ENCODE measurements at places on chromosomes 3 and 15. TPM values are rescaled to one million over a fixed set of nuclear protein-coding genes. Genes with fewer than 3 reads are reported as not detected.
A peak's percentile ranks its signal among the peaks of the same experiment; 100 is the strongest.

Gene CFAP91
- not detected for total RNA-seq

Gene AGBL1
- not detected for total RNA-seq

Gene ROBO1
- total RNA-seq: 0.22 TPM

Gene TMA7
- total RNA-seq: 201 TPM

Gene LMAN1L
- not detected for total RNA-seq

DNA sequence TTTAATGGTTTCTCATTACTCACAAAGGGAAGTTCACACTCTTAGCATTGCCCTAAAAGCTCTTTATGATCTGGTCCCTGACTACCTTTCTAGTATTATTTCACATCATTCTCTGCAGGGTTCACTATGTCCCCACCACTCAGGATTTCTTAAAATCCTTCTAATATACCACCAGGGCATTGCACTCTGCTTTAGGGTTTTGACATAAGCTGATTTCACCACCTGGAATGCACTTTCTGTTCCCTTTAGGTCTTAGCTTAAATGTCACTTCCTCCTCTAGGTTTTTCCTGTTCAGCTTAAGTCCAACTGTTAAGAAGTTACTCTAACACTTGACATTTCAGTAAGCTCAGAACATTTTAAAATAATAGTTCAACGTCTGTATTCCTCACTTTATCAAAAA lies 81.7 kb downstream of the HCN4 start:
- H3K36me3 ChIP-seq: no peaks in the 10 kb centered on the region
- DNase-seq: no peak
- no peak overlapping the region for H3K4me3 ChIP-seq

GRCh38 chr15:48868023-48868422 lies 9.9 kb upstream of the EID1 start:
- no peaks in the 10 kb centered on the region for H3K27me3 ChIP-seq
- H3K27ac ChIP-seq: no peak overlapping the region
- no peak overlapping the region for H3K4me3 ChIP-seq
- no peaks in the 10 kb centered on the region for H3K36me3 ChIP-seq

DNA sequence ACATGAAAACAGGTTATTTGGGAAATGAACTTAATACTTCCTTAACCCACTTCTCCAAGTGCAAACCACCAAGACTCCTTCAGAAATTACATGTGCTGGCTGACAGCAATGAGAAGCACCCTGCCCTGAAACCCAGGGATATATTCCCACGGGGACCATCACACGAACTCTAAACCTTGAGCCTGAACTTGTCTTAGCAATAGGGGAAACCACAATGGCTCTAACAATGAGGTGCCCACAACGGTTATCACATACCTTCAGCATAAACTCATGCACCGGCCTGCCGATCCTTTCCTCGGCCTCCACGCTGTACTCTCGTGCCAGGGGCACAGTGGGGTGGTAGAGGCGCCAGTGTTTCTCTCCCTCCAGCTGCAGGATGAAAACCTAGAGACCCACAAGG lies 13.4 kb downstream of the RIOX2 start:
- H3K27me3 ChIP-seq: no peaks in the 10 kb centered on the region
- no peaks in the 10 kb centered on the region for H3K4me1 ChIP-seq
- peaks cover 51% of the 10 kb centered on the region for H3K36me3 ChIP-seq
- no peak overlapping the region for H3K27ac ChIP-seq

DNA sequence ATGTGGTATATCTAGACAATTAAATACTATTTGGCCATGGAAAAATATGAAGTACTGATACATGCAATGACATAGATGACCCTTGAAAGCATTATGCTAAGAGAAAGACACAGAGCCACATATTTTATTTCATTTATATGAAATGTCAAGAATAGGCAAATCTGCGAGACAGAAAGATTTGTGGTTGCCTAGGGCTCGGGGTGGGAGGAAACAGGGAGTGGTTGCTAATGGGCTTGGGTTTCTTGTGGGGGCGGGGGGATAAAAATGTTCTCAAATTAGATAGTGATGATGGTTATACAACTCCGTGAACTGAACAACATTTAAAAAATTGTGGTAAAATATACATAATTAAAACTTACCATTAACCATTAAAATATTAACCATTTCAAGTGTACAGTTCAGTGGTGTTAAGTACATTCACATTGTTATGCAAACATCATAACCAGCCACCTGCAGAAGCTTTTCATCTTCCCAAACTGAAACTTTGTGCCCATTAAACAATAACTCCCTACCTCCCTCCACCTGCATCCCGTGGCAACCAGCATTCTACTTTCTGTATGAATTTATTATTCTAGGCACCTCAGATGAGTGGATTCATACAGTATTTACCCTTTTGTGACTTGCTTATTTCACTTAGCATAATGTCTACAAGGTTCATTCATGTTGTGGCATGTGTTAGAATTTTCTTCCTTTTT lies 24.3 kb upstream of the ANP32A start:
- no peak overlapping the region for H3K27ac ChIP-seq
- H3K27me3 ChIP-seq: peaks cover 26% of the 10 kb centered on the region
- peaks cover 6% of the 10 kb centered on the region for H3K4me1 ChIP-seq
- no peak overlapping the region for H3K4me3 ChIP-seq

DNA sequence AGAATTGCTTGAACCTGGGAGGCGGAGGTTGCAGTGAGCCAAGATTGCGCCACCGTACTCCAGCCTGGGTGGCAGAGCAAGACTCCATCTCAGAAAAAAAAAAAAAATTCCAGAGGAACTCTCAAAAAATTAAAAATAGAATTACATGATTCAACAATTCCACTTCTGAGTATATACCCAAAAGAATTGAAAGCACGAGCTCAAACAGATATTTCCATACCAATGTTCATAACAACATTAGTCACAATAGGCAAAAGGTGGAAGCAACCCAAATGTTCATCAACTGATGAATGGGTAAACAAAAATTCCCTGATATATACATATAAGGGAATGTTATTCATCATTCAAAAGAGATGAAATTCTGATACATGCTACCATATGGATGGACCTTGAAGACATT lies 16.9 kb upstream of the MORF4L1 start:
- no peak overlapping the region for H3K4me3 ChIP-seq
- no peak overlapping the region for H3K27ac ChIP-seq
- H3K27me3 ChIP-seq: no peaks in the 10 kb centered on the region
- no peaks in the 10 kb centered on the region for H3K4me1 ChIP-seq
- H3K36me3 ChIP-seq: no peaks in the 10 kb centered on the region

- no peaks in the 10 kb centered on the region for H3K27me3 ChIP-seq
- no peaks in the 10 kb centered on the region for H3K4me1 ChIP-seq
- H3K4me3 ChIP-seq: no peak overlapping the region
- H3K36me3 ChIP-seq: no peaks in the 10 kb centered on the region
- DNase-seq: no peak
Measured at GRCh38 chr3:18222686-18223085, 202.5 kb downstream of the SATB1 start.

DNA sequence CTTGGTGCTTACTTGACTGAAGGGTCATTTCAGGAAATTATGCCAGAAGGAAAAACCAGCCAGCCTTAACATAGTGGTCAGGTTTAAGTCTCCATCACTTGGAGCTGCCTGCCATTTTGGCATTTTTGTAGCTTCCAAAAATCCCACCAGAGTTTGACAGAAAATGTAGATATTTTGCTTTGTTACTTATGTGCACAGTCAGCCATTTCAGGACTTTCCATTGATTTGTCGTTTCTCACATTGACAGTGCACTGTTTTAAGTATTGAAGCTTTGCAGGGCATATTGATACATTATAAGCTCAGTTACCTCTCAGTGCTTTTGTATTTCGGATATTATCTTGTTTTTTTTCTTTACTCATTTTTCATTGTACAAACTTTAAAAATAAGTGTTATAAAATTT lies 89.0 kb upstream of the ANKRD34C start:
- no peaks in the 10 kb centered on the region for H3K4me1 ChIP-seq
- H3K36me3 ChIP-seq: no peaks in the 10 kb centered on the region
- no peak for DNase-seq
- H3K4me3 ChIP-seq: no peak overlapping the region

DNA sequence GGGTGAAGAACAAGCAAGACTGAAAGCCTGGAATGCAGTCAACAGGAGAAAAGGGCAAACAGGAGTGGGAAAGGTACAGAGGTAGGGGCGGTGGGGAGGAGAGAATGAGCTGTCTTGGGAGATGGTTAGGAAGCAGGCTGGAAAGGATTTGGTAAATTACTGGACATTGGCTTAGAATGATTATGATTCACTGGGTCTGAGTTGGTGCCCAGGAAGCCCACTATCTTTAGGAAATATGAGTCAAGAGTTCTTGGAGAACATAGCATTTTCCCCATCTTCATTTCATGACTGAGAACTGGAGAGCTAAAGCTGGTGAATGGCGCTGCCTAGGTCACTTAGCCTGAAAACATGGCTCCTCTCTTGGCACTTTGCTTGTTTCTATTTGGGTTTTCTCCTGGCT lies 74.7 kb upstream of the C3orf80 start:
- no peak overlapping the region for H3K27ac ChIP-seq
- H3K4me1 ChIP-seq: no peaks in the 10 kb centered on the region
- no peak overlapping the region for H3K4me3 ChIP-seq
- DNase-seq: no peak
- no peaks in the 10 kb centered on the region for H3K27me3 ChIP-seq

DNA sequence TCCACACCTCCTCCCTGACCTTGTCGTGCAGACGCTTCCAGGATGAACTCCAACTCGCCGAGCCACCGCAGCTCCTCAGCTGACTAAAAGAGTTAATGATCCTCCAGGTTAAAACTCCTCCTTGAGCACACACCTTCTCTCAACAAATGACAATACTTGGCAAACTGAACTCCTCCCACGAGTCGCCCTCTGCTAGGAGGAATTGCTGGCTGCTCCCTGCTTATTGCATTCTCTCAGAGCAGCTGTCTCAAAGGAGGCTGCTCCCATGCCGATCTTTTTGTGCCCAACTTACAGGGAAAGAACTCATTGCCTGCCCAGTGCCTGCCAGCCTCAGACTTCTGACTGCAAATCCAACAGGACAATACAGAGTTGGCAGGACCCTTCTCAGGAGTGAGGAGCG lies at the start of gene ATP13A4:
Gene ATP13A4, minus strand, starts transcription at position 85 of the 400 bp plus-strand sequence. CDS start 96 bp downstream, outside the sequence.
- no peak within 1 kb of the TSS for H3K4me3 ChIP-seq
- no peak within 1 kb of the TSS for H3K27ac ChIP-seq
- no peak for DNase-seq
- no peaks in the 10 kb centered on the region for H3K36me3 ChIP-seq
- peaks cover 12% of the 10 kb centered on the region for H3K27me3 ChIP-seq

GRCh38 chr3:44554626-44555592 lies at the start of gene ZKSCAN7:
Gene ZKSCAN7 (plus strand): TSS chr3:44555193. CDS start chr3:44557048, 1,855 bp downstream.
- H3K4me1 ChIP-seq: no peaks in the 10 kb centered on the region
- peaks cover 19% of the 10 kb centered on the region for H3K27me3 ChIP-seq
- DNase-seq: no peak

DNA sequence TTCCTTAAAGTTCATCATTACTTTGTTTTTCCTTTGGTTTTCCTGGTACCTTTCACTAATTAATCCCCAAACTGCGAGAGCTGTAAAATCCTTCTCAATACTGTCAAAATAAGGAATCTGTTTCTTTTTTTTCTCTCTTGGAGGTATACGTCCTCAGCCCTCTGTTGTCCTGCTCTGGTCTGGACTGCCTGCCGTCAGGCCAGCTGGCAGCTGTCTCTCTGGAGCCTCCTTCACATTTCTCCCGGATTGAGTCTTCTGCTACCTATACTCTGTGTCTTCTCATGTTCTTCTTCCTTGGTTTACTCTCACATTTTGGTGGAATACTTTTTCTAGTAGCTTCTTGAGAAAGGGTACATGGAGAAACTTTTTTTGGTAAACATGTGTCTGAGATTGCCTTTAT lies 13.8 kb downstream of the TATDN2 start:
- peaks cover 80% of the 10 kb centered on the region for H3K36me3 ChIP-seq
- H3K4me3 ChIP-seq: no peak overlapping the region
- H3K27ac ChIP-seq: no peak overlapping the region
- DNase-seq: no peak
- peaks cover 10% of the 10 kb centered on the region for H3K4me1 ChIP-seq

GRCh38 chr3:71652781-71653413 lies 69.4 kb upstream of the FOXP1 start:
- no peaks in the 10 kb centered on the region for H3K36me3 ChIP-seq
- H3K4me1 ChIP-seq: no peaks in the 10 kb centered on the region
- DNase-seq: peak; percentile 16
- no peak overlapping the region for H3K4me3 ChIP-seq

DNA sequence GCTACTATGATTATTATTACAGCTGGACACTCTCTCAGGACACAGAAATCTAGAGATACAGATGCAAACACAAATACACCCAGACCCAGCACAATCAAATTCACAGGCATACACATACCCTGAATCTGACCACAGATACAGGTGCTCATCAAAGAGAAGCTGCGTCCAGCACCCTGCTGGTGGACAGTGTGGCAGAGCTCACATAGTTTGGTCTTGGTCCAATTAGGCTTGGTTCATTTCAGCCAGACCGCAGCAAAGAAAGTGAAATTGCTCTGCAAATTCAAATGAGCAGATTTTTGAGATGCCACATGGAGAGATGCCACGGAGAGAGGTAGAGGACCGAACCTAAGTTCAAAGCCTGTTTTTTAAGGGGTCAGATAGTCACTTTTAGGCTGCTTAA lies 55.6 kb downstream of the ANAPC13 start:
- H3K36me3 ChIP-seq: no peaks in the 10 kb centered on the region
- H3K27ac ChIP-seq: no peak overlapping the region
- DNase-seq: no peak
- H3K4me1 ChIP-seq: no peaks in the 10 kb centered on the region
- no peaks in the 10 kb centered on the region for H3K27me3 ChIP-seq
- no peak overlapping the region for H3K4me3 ChIP-seq

GRCh38 chr3:103873897-103874545 lies 1439.2 kb downstream of the ZPLD1 start:
- H3K27ac ChIP-seq: no peak overlapping the region
- H3K4me3 ChIP-seq: no peak overlapping the region
- no peaks in the 10 kb centered on the region for H3K4me1 ChIP-seq
- H3K27me3 ChIP-seq: no peaks in the 10 kb centered on the region
- no peaks in the 10 kb centered on the region for H3K36me3 ChIP-seq

DNA sequence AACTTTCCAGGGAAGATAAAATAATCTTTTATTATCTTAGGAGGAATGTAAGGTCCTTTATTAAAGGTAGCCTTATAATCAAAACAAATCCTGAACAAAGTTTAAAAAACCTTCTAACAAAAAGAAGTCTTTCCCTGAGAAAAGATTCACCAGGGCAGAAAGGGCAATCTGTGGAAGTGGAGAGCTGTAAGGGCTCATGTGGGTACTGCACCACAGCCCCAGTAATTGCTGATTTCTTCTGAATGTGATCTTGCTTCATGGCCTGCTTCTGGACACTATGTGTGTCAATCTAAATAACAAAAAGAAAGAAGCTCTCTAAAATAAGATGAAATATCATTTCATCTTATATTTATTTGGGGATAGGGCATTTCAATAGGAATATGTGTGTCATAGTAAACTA lies 1501.6 kb downstream of the OTOL1 start:
- no peak overlapping the region for H3K4me3 ChIP-seq
- no peaks in the 10 kb centered on the region for H3K36me3 ChIP-seq
- H3K27ac ChIP-seq: no peak overlapping the region
- H3K4me1 ChIP-seq: no peaks in the 10 kb centered on the region

- H3K4me3 ChIP-seq: no peak overlapping the region
- H3K36me3 ChIP-seq: no peaks in the 10 kb centered on the region
- DNase-seq: no peak
- H3K4me1 ChIP-seq: peaks cover 14% of the 10 kb centered on the region
- no peak overlapping the region for H3K27ac ChIP-seq
Measured at GRCh38 chr3:10357592-10358308, 36.8 kb upstream of the SEC13 start.

Data from K562 (cell line).